ENCODE measurements at places on chromosomes 13 and 19. TPM values are rescaled to one million over a fixed set of nuclear protein-coding genes. Genes with fewer than 3 reads are reported as not detected.
A peak's percentile ranks its signal among the peaks of the same experiment; 100 is the strongest.

GRCh38 chr13:48749699-48750473 lies 96.2 kb downstream of the CYSLTR2 start:
- no peak overlapping the region for H3K27ac ChIP-seq
- H3K27me3 ChIP-seq, result no peaks in the 10 kb centered on the region
- H3K4me1 ChIP-seq, result no peaks in the 10 kb centered on the region
- peak; percentile 62 for DNase-seq

- H3K27ac ChIP-seq, result peak overlapping the region; percentile 56
- no peak for DNase-seq
- peaks cover 11% of the 10 kb centered on the region for H3K36me3 ChIP-seq
- H3K4me1 ChIP-seq, result peaks cover 54% of the 10 kb centered on the region
- no peak overlapping the region for H3K4me3 ChIP-seq
- no peaks in the 10 kb centered on the region for H3K27me3 ChIP-seq
Observed at GRCh38 chr13:43077046-43077445, 53.7 kb downstream of the DNAJC15 start.

THSD8 gene
- total RNA-seq, result not detected

DNA sequence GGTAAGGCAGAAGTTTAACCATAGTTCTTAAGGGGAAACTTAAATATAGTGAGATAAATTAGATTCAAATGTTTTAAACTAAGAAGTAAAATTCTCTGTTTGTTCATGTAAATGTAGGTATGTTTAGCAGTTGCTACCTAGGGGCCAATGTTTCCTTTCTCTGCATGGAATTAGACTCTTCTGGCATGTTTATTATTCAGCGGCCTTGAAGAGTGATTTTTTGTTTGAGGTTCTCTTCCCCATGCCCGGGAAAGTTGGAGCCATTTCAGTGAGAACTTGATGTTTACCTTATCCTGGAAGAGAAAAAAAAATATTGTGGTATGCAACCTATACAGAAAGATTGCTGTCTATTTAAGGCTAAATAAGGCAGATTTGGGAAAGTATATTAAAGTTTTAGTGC lies 492.9 kb downstream of the KLF5 start:
- no peak for DNase-seq
- H3K36me3 ChIP-seq, result no peaks in the 10 kb centered on the region
- H3K27me3 ChIP-seq, result no peaks in the 10 kb centered on the region

C19orf85 gene
- not detected for total RNA-seq

DNA sequence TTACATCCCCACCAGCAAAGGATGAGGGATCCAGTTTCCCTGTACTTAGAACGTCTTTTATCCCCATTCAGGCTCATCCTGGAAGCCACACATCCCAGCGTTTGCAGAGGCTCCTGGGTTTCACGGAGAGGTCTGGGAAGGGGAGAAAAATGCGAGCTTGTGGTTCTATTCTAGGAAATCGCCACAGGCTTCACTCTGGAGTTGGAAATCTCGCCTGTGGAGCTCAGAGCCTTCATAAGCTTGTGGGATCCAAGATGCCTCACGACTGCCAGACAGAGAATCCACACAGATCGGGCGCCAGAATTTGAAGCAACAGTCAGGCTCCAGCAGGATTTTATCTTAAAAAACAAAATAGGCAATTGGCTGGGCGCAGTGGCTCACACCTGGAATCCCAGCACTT lies 157.9 kb downstream of the PTPRS start:
- H3K36me3 ChIP-seq, result no peaks in the 10 kb centered on the region
- no peaks in the 10 kb centered on the region for H3K27me3 ChIP-seq
- H3K27ac ChIP-seq, result peak overlapping the region; percentile 61
- H3K4me1 ChIP-seq, result peaks cover 10% of the 10 kb centered on the region

CLPTM1 gene
- total RNA-seq, result 27.9 TPM

DNA sequence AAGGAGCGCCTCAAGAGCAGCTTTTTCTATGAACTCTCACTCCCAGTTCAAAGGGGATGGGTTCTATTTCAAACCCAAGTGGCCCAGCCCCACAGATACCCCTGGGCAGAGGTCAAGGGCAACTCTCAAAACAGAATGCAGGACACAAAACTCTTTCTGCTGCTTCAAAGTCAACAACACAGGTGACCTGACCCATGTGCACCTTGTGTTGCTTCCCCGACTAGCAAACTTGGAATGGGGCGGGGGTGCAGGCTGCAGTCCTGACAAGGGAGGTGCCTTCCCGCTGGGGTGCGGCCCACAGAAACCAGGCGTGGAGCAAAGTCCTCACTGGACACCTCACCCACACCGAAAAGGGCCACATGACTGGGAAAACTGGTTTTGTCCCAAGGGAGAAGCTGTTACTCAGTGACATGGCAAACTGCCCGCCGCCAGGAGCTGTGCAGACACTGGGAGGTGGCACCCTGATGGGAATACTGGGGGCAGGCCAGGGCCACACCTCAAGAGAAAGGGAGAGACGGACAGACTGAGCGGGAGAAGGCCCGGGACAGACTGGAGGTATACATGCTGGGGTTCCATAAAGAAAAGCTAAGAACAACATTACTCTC lies 17.4 kb downstream of the ZC3H4 start:
- H3K4me1 ChIP-seq, result peaks cover 40% of the 10 kb centered on the region
- H3K27me3 ChIP-seq, result no peaks in the 10 kb centered on the region
- no peaks in the 10 kb centered on the region for H3K36me3 ChIP-seq
- no peak overlapping the region for H3K27ac ChIP-seq
- no peak overlapping the region for H3K4me3 ChIP-seq

GRCh38 chr13:26604784-26605545 lies 47.5 kb downstream of the WASF3 start:
- H3K4me3 ChIP-seq, result no peak overlapping the region
- no peak for DNase-seq
- H3K27ac ChIP-seq, result peak overlapping the region; percentile 26
- H3K27me3 ChIP-seq, result no peaks in the 10 kb centered on the region

DNA sequence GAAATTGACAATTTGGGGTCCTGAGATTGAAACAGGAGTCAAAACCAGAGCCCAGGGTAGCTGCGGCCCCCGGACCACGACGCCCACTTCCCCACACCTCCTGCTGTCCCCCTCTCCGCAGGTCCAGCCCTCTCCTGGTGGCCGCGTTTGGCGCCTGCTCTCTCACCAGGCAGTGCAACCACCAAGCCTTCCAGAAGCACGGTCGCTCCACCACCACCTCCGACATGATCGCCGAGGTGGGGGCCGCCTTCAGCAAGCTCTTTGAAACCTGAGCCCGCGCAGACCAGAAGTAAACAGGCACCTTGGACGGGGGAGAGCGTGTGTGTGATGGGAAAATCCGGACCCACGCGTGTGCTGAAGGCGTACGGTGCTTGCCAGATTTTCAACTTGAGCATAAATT lies 22.9 kb downstream of the NAXD start:
- H3K4me3 ChIP-seq, result no peak overlapping the region
- no peak overlapping the region for H3K27ac ChIP-seq
- H3K4me1 ChIP-seq, result no peaks in the 10 kb centered on the region

DNA sequence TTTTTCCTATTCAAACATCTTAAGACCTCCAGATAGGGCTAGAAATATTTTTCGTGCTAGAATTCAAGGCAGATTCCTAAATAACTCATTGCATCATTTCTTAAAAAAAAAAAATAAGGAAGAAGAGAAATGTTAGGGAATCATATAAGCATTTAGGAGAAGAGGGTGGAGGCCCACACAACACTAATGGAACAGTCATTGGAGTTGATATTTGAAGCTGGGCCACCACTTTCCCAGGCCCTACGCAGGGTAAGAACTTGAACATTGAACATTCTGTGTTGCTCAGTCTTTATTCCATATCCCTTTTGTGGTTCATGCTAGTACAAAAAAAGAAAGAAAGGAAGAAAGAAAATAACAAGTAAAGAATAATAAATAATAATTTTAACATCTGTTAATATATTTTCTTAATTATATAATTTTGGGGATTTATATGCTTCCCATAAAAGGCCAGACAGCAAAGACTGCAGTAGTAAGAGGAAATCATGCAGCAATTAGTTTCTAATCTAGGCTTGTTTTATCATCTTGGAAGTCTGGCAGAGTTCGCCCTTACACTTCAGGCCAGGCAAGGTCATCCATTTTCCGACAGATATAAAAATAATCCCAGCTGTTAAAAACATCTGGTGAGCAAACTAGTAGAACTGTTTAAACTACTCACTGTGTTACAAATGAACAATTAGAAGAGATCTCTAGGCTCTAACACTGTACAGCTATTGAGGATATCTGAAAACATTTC lies 127.7 kb downstream of the FRY start:
- no peak overlapping the region for H3K4me3 ChIP-seq
- no peaks in the 10 kb centered on the region for H3K27me3 ChIP-seq
- H3K4me1 ChIP-seq, result no peaks in the 10 kb centered on the region
- no peak for DNase-seq
- H3K27ac ChIP-seq, result no peak overlapping the region

DNA sequence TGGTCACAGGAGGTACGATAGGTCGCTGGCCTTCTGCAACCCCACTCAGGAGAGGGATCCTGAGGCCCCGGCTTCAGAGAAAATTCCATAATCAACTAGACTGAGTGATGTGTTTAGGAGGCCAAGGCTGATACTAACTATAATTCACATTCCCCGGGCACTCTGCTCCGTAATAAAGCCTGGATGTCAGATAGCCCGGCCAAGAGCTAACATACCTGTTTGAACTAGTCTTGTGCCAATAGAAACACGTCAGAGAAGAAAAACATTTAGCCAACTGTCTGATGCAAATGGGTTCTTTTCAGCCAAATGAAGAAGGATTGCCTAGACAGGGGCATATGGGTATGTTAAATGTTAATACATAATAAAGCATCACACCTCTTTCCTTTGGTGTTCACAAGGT lies 204.2 kb downstream of the TSHZ3 start:
- H3K4me3 ChIP-seq, result no peak overlapping the region
- no peak overlapping the region for H3K27ac ChIP-seq
- H3K36me3 ChIP-seq, result no peaks in the 10 kb centered on the region
- H3K27me3 ChIP-seq, result no peaks in the 10 kb centered on the region

- H3K27ac ChIP-seq, result no peak overlapping the region
- no peaks in the 10 kb centered on the region for H3K27me3 ChIP-seq
- H3K36me3 ChIP-seq, result no peaks in the 10 kb centered on the region
- no peak overlapping the region for H3K4me3 ChIP-seq
- no peaks in the 10 kb centered on the region for H3K4me1 ChIP-seq
- no peak for DNase-seq
Observed at GRCh38 chr13:49315756-49316482, 68.2 kb downstream of the CDADC1 start.

- H3K36me3 ChIP-seq, result no peaks in the 10 kb centered on the region
- no peaks in the 10 kb centered on the region for H3K27me3 ChIP-seq
- no peak overlapping the region for H3K4me3 ChIP-seq
- H3K27ac ChIP-seq, result no peak overlapping the region
- no peaks in the 10 kb centered on the region for H3K4me1 ChIP-seq
Observed at GRCh38 chr13:73610799-73611592, 523.2 kb downstream of the KLF12 start.

DNA sequence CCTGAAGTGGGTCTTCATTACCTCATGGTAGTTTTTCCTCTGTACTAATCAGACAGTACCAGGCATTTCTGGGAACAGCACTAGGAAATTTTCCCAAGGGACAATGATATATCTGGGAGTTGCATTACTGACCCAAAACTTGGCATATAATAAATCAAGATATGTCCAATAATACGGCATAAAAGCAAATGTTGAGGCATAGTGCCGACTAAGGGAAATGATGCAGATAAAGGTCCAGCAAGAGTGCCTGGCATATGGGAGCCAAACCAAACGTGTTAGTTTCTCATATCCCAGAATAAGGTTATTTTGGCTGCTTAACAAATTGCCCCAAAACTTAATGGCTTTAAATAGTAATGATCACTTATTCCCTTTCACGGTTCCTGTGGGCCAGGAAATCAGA lies 12.1 kb upstream of the TDRD3 start:
- H3K4me3 ChIP-seq, result no peak overlapping the region
- peaks cover 18% of the 10 kb centered on the region for H3K4me1 ChIP-seq
- H3K27me3 ChIP-seq, result no peaks in the 10 kb centered on the region
- no peaks in the 10 kb centered on the region for H3K36me3 ChIP-seq
- H3K27ac ChIP-seq, result no peak overlapping the region
- no peak for DNase-seq

LDLR gene
- total RNA-seq, result 39.3 TPM

DNA sequence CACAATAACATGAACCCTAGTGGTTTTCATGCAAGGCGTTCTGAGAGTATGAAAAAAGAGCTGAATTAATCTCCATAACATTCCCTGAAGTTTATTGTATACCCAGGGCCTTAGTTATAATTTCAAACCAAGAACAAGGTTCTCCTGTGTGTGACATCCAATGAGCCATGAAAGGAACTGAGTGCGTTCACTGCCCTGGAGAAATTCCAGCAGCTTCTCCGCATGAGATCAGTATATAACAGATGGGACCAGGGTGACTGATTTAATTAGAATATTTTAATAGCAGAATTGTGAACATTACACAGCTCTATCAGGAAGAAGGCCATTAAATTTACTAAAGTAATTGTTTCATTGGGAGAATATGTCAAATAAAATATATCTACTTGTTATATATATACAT lies 1190.5 kb upstream of the SLC10A2 start:
- DNase-seq, result no peak
- H3K36me3 ChIP-seq, result no peaks in the 10 kb centered on the region
- H3K4me1 ChIP-seq, result no peaks in the 10 kb centered on the region

ZNF525 gene
- 18.0 TPM for total RNA-seq

GRCh38 chr19:16342002-16342715 lies 17.5 kb downstream of the KLF2 start:
- no peaks in the 10 kb centered on the region for H3K36me3 ChIP-seq
- no peaks in the 10 kb centered on the region for H3K4me1 ChIP-seq
- no peak overlapping the region for H3K4me3 ChIP-seq
- no peak for DNase-seq

OR7D2 gene
- 1.4 TPM for total RNA-seq

URAD gene
- total RNA-seq, result not detected

LIM2 gene
- 3.2 TPM for total RNA-seq

ZNF763 gene
- 17.7 TPM for total RNA-seq
